ENCODE measurements at places on chromosomes 2 and 18.
A peak's percentile ranks its signal among the peaks of the same experiment; 100 is the strongest.

GRCh38 chr18:61984349-61984748 is 91.5 kb upstream of the RNF152 start:
- no peak for DNase-seq

DNA sequence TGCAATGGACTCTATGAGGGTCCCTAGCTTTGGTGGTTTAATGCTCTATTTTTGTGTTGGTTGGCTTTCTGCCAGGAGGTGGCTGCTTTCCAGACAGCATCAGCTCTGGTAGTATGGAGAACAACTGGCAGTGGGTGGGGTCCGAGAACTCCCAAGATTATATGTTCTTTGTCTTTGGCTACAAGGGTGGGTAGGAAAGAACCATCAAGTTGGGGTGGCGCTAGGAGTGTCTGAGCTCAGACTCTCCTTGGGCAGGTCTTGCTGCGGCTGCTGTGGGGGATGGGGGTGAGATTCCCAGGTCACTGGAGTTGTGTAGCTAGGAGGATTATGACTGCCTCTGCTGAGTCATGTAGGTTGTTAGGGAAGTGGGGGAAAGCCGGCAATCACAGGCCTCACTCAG is 976.1 kb upstream of the GYPC start:
- no peak for DNase-seq

GRCh38 chr2:119668546-119668945 is 10.5 kb upstream of the TMEM177 start:
- DNase-seq, result no peak

DNA sequence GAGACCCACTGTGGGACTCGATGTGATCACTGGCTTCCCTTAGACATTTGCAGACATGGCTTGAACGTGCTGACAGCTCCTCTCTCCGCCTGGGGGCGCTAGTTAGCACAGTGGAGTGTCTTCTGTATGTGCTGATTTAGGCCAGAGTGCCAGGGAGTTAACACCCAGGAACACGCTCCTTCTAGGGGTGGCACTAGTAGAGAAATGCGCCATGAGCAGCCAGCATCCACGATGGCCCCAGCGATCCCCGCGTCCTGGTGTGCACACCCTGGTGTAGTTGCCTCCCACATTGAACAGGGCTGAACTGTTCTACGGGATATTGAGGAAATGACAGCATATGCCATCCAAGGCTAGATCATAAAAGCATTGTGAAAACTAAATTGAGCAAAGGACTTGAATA is 11.4 kb upstream of the NMUR1 start:
- peak; percentile 86 for DNase-seq

GRCh38 chr2:249538-250042 is 14.2 kb downstream of the SH3YL1 start:
- DNase-seq, result no peak

Measured in WTC11 (cell line).